ENCODE measurements at places on chromosomes 3 and 15. TPM values are rescaled to one million over a fixed set of nuclear protein-coding genes. Genes with fewer than 3 reads are reported as not detected.

- DNase-seq = no peak
These were observed 33.6 kb downstream of the HPS3 start for GRCh38 chr3:149163066-149163465.

DNA sequence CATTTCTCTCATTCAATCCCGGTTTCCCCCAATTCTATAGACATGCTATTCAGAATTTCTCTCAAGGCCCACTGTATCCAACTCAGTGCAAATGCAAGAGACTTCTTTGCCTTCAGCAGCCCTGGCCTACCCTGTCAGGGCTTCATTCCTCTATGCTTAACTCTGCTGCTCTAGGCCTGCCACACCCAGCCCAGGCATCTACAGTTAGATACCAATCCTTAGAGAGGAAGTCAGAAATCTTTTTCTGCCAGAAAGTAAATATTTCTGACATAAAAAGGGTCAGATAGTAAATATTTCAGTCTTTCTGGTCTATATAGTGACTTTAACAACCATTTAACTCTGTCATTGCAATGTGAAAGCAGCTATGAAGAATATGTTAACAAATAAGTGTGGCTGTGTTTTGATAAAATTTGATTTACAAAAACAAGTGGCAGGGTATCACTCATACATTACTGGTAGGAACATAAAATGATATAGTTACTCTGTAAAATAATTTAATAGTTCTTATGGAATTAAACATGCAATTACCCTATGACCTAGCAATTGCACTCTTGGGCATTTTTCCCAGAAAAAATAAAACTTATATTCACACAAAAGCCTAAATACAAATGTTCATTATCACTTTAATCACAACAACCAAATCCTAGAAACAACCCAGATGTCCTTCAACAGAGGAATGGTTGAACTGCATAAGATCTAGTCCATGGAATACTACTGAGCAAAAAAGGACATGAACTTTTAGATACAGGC is 942.0 kb downstream of the SQOR start:
- no peak for DNase-seq

DNA sequence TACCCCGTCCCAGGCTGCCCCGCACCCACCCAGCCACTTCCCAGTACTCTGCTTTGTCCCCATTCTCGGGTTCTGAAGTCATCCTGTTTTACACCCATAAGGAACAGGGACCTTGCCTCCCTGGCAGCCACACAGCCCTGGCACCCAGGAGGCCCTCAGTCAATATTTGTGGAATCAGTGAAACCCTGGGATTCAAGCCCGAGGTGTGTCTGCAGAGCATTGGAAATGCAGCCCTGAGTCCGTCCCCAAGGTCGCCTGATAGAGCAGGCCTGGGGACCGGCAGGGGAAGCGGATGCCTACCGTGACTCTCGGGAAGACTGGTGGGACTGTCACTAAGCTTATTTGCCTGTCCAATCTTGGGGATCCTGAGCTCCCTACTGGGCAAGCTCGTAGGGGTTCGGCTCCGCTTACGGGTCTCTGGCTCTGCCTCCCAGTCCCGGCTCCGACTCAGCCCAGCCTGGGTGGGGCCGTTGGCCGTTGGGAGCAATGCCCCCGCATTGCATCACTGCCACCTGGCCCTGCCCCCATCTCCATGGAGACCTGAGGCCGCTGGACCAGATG is 64.4 kb upstream of the TAMM41 start:
- no peak for DNase-seq

DNA sequence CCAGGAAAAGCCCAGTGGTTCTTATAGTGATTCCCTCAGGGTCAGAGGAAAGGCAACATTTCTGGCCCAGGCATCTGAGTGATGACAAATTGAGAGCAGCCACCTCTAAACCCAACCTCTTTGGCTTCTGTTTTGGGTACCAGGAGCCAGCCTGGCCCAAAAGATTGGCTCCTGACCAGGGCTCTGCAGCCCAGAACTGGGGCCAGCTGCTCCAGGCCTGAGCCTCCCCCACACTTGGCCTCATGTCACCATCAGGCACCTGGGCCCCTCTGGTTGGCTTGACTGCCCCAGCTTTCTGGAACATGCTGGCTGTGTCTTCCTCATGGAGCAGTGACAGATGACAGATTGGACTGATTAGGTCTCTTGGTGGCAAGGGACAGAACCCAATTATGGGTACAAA is 26.0 kb upstream of the HCN4 start:
- DNase-seq = no peak

- no peak for DNase-seq
These were observed 20.2 kb downstream of the TM6SF1 start for GRCh38 chr15:83127547-83128150.

- DNase-seq = no peak
These were observed 31.9 kb upstream of the RPP14 start for GRCh38 chr3:58274027-58274614.

Gene HYPK
- polyA plus RNA-seq = 6.0 TPM

Gene MLF1
- 12.5 TPM for polyA plus RNA-seq

Gene GOLGA8J
- 0.19 TPM for polyA plus RNA-seq

Gene ACKR2
- 2.6 TPM for polyA plus RNA-seq

Data from large intestine (tissue), 12 donors.